ENCODE measurements at places on chromosomes 11 and 22. TPM values are rescaled to one million over a fixed set of nuclear protein-coding genes. Genes with fewer than 3 reads are reported as not detected.

OR4A16 gene
- not detected for polyA plus RNA-seq

CD248 gene
- 10.6 TPM for polyA plus RNA-seq

DDTL gene
- 2.3 TPM for polyA plus RNA-seq

LDHAL6A gene
- 0.25 TPM for polyA plus RNA-seq

PDE3B gene
- 81.2 TPM for polyA plus RNA-seq

P4HA3 gene
- polyA plus RNA-seq: not detected

NUP98 gene
- 71.5 TPM for polyA plus RNA-seq

COMT gene
- 85.0 TPM for polyA plus RNA-seq

TMX2 gene
- polyA plus RNA-seq: 79.0 TPM
